ENCODE measurements at places on chromosomes 11 and 22.

DNA sequence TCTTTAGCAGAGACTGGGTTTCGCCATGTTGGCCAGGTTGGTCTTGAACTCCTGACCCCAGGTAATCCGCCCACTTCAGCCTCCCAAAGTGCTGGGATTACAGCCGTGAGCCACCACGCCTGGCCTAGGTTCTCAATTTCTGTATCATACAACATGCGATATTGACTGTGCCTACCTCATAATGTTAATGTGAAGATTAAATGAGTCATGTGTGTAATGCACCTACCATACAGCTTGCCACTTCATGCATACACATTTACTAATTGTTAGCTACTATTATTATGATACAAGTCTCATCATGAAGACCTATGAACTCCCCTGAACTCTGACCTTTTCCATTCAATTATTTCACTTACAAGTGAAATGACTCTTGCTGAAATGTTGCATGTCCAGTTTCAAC, 25.7 kb downstream of the AGBL2 start:
- no peaks in the 10 kb centered on the region for H3K27me3 ChIP-seq
- H3K4me1 ChIP-seq, result no peaks in the 10 kb centered on the region
- no peak for DNase-seq
- no peak overlapping the region for H3K4me3 ChIP-seq
- no peaks in the 10 kb centered on the region for H3K36me3 ChIP-seq

DNA sequence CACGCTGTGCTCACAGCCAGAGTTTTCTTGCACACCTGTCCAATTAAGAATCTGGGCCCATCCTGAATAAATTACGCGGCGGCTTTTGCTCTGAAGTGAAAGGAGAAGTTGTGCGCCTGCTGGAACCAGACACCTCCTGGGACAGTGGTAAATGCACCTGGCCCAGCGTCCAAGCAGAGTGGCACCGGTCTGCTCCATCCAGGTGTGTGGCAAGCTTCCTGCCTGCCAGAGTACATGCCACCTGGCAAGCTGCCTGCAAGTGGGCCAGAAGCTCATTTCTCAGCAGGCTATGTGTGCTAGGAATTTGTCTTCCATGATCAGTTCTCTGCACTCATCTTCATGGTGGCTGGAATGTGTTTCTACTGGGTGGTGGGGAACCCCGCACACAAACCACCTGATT, 660.6 kb downstream of the ETS1 start:
- no peak overlapping the region for H3K4me3 ChIP-seq
- no peaks in the 10 kb centered on the region for H3K4me1 ChIP-seq
- no peaks in the 10 kb centered on the region for H3K27me3 ChIP-seq
- no peak for DNase-seq
- H3K36me3 ChIP-seq, result no peaks in the 10 kb centered on the region

DNA sequence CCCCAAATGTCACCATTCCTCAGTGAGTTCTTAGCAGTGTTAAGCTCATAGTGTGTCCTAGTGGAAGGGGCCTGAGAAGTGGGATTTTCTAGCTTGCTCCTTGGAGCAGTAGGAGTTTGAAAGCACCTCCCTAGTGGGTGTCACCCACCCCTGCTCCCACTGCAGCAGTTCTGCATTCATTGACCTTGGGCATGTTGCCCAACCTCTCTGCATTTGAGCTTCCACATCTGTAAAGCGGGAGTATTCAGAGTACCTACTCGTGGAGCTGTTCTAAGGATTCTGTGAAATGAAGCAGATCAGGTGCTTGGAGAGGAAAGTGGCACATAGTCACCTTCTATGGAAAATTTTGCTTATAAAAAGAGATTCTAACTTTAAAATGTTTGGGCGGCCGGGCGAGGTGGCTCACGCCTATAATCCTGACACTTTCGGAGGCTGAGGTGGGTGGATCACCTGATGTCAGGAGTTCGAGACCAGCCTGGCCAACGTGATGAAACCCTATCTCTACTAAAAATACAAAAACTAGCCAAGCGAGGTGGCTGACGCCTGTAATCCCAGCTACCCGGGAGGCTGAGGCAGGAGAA, 16.9 kb downstream of the LMO2 start:
- no peak overlapping the region for H3K27ac ChIP-seq
- H3K36me3 ChIP-seq, result no peaks in the 10 kb centered on the region
- no peak for DNase-seq
- peaks cover 45% of the 10 kb centered on the region for H3K27me3 ChIP-seq

- H3K4me3 ChIP-seq, result peak overlapping the region; percentile 83
- H3K27ac ChIP-seq, result no peak overlapping the region
- DNase-seq, result peak; percentile 69
- H3K4me1 ChIP-seq, result peaks cover 35% of the 10 kb centered on the region
- H3K27me3 ChIP-seq, result peaks cover 23% of the 10 kb centered on the region
Observed at GRCh38 chr11:94740083-94741021, 27.8 kb upstream of the AMOTL1 start.

- H3K4me1 ChIP-seq, result peaks cover 8% of the 10 kb centered on the region
- H3K27me3 ChIP-seq, result no peaks in the 10 kb centered on the region
- no peaks in the 10 kb centered on the region for H3K36me3 ChIP-seq
- no peak overlapping the region for H3K4me3 ChIP-seq
- H3K27ac ChIP-seq, result no peak overlapping the region
Observed at GRCh38 chr11:133687781-133688180, 155.5 kb upstream of the OPCML start.

- no peaks in the 10 kb centered on the region for H3K36me3 ChIP-seq
- DNase-seq, result no peak
- H3K4me1 ChIP-seq, result peaks cover 33% of the 10 kb centered on the region
- H3K4me3 ChIP-seq, result no peak overlapping the region
- no peak overlapping the region for H3K27ac ChIP-seq
Observed at GRCh38 chr11:24779791-24780190, 282.9 kb downstream of the LUZP2 start.

GRCh38 chr11:14905104-14906033, 13.3 kb upstream of the CYP2R1 start:
- peaks cover 18% of the 10 kb centered on the region for H3K4me1 ChIP-seq
- H3K4me3 ChIP-seq, result peak overlapping the region; percentile 96
- H3K27ac ChIP-seq, result peak overlapping the region; percentile 93
- peaks cover 26% of the 10 kb centered on the region for H3K27me3 ChIP-seq
- no peaks in the 10 kb centered on the region for H3K36me3 ChIP-seq

- H3K4me3 ChIP-seq, result peak overlapping the region; percentile 12
- no peaks in the 10 kb centered on the region for H3K36me3 ChIP-seq
- H3K27ac ChIP-seq, result no peak overlapping the region
- H3K4me1 ChIP-seq, result peaks cover 28% of the 10 kb centered on the region
- peaks cover 2% of the 10 kb centered on the region for H3K27me3 ChIP-seq
- peak; percentile 82 for DNase-seq
Observed at GRCh38 chr11:4626207-4627099, 10.8 kb upstream of the OR51D1 start.

- H3K27ac ChIP-seq, result no peak overlapping the region
- peaks cover 7% of the 10 kb centered on the region for H3K4me1 ChIP-seq
- H3K36me3 ChIP-seq, result peaks cover 40% of the 10 kb centered on the region
- no peak overlapping the region for H3K4me3 ChIP-seq
Observed at GRCh38 chr11:121311373-121311772, 18.8 kb downstream of the SC5D start.

- H3K27me3 ChIP-seq, result no peaks in the 10 kb centered on the region
- H3K27ac ChIP-seq, result no peak overlapping the region
- DNase-seq, result no peak
- peaks cover 32% of the 10 kb centered on the region for H3K4me1 ChIP-seq
- H3K4me3 ChIP-seq, result no peak overlapping the region
Observed at GRCh38 chr22:44171561-44171960, 9.2 kb upstream of the PARVG start.

DNA sequence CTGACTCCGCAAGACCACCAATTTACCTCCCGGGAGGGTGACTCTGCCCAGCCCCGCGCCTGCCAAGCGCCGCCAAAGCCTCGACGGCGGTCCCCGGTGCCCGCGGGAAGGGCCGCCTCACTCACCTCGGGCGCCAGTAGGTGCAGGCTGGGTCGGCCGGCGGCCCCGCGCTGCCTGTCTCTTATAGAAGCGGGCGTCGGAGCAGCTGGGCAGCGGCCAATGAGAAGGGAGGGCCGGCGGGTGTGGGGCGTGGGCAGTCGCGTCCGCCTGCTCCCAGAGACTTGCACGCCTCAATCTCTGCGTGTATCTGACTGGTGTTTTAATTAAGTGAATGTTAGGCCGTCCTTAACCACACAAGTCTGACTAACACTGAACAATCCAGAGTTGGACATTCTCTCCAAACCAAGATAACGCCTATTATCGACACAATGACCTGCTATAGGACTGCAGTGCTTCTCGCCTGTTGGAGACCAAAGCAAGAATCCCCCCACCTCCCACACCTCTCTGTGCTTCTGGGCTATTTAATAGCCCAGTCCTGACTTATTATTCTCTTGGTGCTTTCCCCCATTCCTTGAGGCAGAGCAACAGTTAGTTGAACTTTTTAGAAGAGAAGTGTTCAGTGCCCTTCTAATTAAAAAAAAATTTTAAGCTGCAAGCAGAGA, at the start of gene TPH1:
Gene TPH1, minus strand, starts transcription at position 154 of the 662 bp plus-strand sequence. CDS start 5,507 bp downstream, outside the sequence.
- peak within 1 kb of the TSS; percentile 56 for H3K4me3 ChIP-seq
- H3K27ac ChIP-seq, result no peak within 1 kb of the TSS
- H3K4me1 ChIP-seq, result peaks cover 2% of the 10 kb centered on the region
- peak; percentile 68 for DNase-seq
- H3K36me3 ChIP-seq, result no peaks in the 10 kb centered on the region

DNA sequence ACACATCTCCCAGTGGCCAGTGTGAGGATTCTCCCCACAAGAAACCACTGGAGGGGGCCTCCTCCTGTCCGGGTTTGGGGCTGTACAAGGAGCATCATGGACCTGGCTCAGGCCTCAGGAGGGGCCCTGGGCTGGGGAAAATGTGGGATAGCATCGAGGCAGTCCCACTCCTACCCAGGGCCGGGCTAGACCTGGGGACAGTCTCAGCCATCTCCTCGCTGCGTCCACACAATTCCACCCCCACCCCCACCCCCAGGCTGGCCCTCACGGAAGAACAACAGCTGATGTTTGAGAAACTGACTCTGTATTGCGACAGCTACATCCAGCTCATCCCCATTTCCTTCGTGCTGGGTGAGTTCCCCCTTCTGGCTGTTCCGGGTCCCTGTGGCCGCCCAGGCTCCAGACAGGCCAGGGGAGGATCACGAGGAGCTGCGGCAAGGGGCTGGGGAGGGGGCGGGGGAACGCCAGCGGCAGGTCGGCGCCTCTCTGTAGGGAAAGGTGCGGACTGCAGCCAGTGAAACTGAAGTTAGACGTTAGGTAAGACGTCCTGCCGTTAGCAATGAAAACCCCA, 4.8 kb downstream of the BEST1 start:
- peak; percentile 65 for DNase-seq
- peaks cover 26% of the 10 kb centered on the region for H3K27me3 ChIP-seq
- no peaks in the 10 kb centered on the region for H3K36me3 ChIP-seq
- H3K4me1 ChIP-seq, result peaks cover 5% of the 10 kb centered on the region

GRCh38 chr22:50086526-50086925, 1.3 kb upstream of the MLC1 start:
- no peaks in the 10 kb centered on the region for H3K36me3 ChIP-seq
- no peak overlapping the region for H3K27ac ChIP-seq
- no peaks in the 10 kb centered on the region for H3K4me1 ChIP-seq

- peaks cover 96% of the 10 kb centered on the region for H3K4me1 ChIP-seq
- no peak overlapping the region for H3K27ac ChIP-seq
- DNase-seq, result no peak
- H3K27me3 ChIP-seq, result no peaks in the 10 kb centered on the region
- H3K36me3 ChIP-seq, result peaks cover 82% of the 10 kb centered on the region
- H3K4me3 ChIP-seq, result peak overlapping the region; percentile 14
Observed at GRCh38 chr11:88327061-88327460, 10.5 kb downstream of the CTSC start.

DNA sequence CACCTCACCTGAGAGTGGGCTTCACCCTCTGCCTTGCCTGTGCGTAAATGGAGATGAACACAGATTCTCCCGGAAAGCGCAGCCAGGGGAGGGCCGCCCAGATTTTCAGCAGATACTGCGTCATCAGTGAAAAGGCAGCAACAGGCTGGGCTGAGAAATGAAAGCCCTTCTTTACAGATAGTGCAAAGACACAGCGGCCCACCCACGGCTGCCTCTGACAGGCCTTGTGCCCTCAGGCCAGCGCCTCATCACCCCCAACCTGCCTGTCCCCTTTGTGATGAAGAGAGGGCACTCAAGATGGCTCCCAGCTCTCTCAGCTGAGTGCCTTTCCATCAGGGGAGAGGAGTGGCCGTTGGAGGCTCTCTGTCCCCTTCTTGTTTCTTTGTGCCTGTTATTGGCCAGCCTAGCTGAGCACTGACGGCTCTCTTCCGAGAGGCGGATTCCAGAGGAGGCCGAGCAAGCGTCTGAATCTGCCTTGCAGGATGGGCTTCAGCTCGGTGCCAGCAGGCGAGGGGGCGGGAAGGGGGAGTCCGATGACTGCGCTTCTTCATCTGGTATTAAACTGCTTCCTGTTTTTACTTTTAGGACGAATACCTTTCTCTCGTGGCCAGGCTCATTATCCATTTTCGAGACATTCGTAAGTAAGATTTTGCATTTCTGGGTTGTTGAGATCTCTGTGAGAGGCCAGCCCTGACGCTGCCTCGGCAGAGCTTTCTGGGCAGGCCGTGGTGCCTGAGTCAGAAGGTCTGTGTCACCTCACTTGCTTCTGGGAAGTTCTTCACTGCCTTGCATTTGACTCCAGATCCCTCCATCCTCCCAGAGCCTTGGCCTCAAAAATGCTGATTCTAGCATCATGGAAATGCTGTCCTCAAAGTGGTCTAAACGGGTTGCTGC, 43.7 kb downstream of the MED15 start:
- peak overlapping the region; percentile 58 for H3K27ac ChIP-seq
- no peak overlapping the region for H3K4me3 ChIP-seq
- H3K27me3 ChIP-seq, result no peaks in the 10 kb centered on the region
- DNase-seq, result peak; percentile 25
- peaks cover 26% of the 10 kb centered on the region for H3K4me1 ChIP-seq

DNA sequence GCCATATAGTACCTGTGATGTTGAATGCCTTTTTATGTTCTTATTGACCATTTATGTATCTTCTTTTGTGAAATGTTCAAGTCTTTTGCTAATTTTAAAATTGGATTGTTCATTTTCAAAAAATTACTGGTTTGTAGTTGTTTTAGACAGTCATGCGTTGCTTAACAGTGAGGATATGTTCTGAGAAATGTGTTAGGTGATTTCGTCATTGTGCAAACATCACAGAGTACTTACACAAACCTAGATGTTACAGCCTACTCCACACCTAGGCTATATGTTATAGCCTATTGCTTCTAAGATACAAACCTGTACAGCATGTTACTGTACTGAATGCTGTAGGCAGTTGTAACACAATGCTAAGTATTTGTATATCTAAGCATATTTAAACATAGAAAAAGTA, 32.5 kb downstream of the PDE3B start:
- DNase-seq, result no peak
- no peaks in the 10 kb centered on the region for H3K36me3 ChIP-seq
- no peak overlapping the region for H3K4me3 ChIP-seq
- H3K27ac ChIP-seq, result no peak overlapping the region
- no peaks in the 10 kb centered on the region for H3K27me3 ChIP-seq

- H3K27me3 ChIP-seq, result no peaks in the 10 kb centered on the region
- no peak for DNase-seq
- H3K4me3 ChIP-seq, result no peak overlapping the region
- peaks cover 16% of the 10 kb centered on the region for H3K4me1 ChIP-seq
Observed at GRCh38 chr11:34339149-34340064, 18.4 kb downstream of the ABTB2 start.
